Activated CD4-positive, alpha-beta T cell treated with anti-CD3 and anti-CD28 coated beads, Interleukin-2, Interleukin-6, amounts not matched to agents 100 ng/mL and 50 ng/mL, durations not matched to agents 16 hours and 8 hours (primary cell): ENCODE measurements at places on chromosomes 12 and 14.
A peak's percentile ranks its signal among the peaks of the same experiment; 100 is the strongest.

GRCh38 chr12:43108656-43109055 is 443.3 kb downstream of the ADAMTS20 start:
- no peak for DNase-seq

- no peak for DNase-seq
These were observed 20.4 kb upstream of the GPATCH2L start for GRCh38 chr14:76131071-76131965.

- peak; percentile 1 for DNase-seq
These were observed 90.1 kb upstream of the FOXG1 start for GRCh38 chr14:28676479-28676878.

GRCh38 chr12:120847392-120847791 is 56.8 kb downstream of the SPPL3 start:
- no peak for DNase-seq

DNA sequence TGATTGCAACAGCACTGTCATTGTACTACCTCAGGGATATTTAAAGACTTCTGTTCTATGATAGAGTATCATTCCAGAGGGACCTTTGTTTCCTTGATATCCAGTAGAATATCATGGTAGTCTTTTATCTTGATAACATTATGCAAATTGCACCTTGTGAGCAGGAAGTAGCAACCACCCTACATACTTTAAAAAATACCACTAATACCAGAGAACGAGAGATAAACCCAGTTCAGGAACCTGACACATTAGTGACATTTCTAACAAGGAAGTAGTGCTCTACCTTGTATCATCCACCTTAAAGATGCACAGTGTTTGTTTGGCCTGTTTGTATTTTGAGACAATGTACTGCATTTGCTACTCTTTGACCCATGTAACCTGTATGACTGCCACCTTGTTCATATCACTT is 8.8 kb upstream of the MAP4K5 start:
- no peak for DNase-seq

- peak; percentile 7 for DNase-seq
These were observed 41.0 kb downstream of the BDKRB1 start for GRCh38 chr14:96297000-96297399.

DNA sequence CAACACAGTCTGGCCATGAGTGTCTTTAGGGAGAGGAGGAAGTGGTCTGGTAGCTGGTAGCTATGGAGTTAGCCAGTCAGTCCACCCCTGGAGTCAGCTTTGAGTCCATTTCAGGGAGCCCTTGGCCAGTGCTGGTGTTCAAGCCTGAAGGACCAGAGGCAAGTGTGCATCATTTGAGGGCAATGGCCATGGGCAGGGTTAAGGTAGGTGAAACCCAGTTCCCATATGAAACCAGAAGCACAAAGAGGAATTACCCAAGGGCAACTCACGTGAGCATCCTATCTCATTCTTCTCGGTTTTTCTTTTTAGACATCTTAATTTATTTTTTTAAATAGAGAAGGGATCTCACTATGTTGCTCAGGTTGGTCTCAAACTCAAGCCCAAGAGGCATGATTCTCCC is 61.3 kb upstream of the ACTN1 start:
- no peak for DNase-seq

- DNase-seq, result no peak
These were observed 42.0 kb downstream of the KITLG start for GRCh38 chr12:88538250-88538649.

DNA sequence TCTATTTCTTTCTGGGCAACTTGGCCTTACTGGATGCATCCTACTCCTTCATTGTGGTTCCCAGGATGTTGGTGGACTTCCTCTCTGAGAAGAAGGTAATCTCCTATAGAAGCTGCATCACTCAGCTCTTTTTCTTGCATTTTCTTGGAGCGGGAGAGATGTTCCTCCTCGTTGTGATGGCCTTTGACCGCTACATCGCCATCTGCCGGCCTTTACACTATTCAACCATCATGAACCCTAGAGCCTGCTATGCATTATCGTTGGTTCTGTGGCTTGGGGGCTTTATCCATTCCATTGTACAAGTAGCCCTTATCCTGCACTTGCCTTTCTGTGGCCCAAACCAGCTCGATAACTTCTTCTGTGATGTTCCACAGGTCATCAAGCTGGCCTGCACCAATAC is 5.3 kb downstream of the OR4N5 start:
- DNase-seq, result no peak

GRCh38 chr14:51041108-51041531 is 53.8 kb downstream of the TRIM9 start:
- no peak for DNase-seq

DNA sequence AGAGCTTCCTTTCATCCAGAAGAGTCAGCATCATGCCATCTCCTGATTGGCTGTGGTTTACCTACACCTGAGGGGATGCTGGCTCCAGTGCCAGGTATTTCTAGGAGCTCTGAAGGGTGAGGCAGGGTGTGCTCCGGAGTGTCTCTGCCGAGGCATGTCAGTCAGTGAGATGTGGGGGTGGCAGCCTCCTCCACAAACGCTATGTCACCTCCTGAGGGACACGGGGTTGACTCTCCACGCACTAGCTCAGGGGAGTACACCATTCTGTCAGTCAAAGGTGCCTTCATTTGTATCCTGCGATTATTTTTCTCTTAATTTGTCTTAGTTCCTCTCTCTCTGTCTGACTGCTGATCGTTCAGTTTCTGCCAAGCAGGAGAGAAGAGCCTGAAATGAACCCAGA is 604.5 kb downstream of the VRK1 start:
- no peak for DNase-seq

DNA sequence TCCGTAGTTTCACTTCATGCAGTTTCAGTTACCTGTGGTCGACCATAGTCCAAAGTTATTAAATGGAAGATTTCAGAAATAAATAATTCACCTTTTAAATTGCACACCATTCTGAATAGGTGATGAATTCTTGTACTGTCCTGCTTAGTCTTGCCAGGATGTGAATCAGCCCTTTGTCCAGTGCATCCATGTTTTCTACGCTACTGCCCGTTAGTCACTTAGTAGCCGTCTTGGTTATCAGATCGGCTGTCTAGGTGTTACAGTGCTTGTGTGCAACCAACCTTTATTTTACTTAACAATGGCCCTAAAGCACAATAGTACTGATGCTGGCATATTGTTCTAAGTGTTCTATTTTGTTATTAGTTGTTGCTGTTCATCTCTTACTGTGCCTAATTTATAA is 146.7 kb downstream of the ACSS3 start:
- DNase-seq, result no peak

GRCh38 chr12:130179191-130179590 is 16.9 kb downstream of the FZD10 start:
- DNase-seq, result no peak

- DNase-seq, result no peak
These were observed 34.4 kb downstream of the PSEN1 start for GRCh38 chr14:73170686-73171085.

DNA sequence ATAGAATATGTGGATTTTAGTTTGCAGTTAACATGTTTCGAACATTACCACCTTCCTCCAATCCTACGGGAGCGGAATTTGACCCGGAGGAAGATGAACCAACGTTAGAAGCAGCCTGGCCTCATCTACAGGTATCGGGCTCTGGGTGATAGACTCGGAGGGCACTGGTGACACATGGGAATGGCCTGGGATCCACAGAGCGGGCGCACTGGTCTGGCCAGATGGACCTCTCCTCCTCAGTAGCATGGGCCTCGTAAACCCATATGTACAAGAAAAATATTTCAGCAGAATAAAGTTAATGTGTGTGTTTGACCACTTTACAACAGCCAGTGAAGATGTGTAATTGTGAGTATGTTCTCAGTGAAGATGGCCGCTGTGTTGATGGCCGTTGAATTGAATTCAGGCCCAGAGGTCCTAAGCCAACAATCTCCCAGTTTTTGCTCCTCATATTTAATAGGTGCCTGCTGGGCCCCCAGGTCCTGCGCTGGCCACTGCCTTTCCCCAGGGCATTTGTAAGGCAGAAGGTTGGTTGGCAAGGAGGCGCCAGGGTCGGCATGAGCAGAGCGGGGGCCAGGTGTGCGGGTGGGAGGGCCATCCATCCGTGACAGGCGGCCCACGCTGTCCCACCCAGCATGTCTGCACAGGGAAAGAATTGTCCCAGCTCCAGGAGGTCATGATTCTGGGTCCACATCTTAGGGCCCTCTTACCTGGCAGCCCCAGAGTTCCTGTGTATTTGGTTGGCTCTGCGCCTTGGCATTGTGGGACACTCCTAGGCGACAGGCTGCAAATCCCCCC is 82.0 kb upstream of the DYNC1H1 start:
- no peak for DNase-seq

DNA sequence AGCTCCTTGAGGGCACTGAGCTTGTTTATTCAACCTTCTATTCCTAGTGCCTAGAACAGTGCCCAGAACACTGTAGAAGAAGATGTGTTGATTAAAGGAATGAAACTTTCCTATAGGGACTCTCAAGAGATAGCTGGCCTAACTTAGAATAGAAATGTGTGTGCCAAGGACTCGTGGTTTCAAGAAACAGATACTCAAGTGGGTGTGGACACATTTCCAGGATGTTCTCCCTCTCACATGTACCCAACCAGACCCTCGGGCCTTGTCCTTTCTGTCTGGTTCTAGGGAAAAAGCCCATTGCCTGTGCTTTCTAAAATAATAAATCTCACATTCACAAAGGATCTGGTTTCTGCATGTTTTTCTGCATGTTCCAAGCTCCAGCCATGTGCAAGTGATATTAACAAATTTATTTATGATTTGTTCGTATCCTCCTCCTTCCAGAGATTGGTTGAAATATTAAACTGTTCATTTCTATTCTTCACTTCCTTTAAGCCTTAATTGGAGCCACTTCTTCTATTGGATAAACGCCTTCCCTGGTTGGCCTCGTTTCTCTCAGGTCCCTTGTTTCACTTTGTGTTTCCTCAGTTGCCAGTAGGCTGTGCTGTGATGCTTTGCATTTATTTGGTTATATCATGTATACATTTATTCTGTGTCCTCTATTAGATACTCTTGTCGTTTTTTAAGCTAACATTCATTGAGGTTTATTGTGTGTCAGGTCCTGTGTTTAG is 89.8 kb downstream of the CRADD start:
- peak; percentile 46 for DNase-seq

DNA sequence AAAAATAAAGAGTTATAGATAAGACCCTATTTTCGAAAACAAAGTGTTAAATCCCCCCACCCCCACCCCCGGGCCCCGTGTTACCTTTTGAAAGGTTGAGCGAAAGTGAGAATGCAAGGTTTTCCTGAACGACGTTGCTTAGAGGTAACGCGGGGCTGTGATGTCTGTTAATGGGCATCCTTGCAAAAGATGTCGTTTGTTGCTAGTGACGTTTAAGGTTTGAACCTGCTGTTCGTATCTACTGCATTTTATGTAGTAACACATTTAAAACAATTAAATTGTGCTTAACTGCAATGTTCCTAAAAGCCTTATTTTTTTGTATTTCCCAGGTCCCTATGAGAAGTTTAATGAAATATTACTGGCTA is 1.2 kb downstream of the CPSF6 start:
- DNase-seq, result peak; percentile 58

DNA sequence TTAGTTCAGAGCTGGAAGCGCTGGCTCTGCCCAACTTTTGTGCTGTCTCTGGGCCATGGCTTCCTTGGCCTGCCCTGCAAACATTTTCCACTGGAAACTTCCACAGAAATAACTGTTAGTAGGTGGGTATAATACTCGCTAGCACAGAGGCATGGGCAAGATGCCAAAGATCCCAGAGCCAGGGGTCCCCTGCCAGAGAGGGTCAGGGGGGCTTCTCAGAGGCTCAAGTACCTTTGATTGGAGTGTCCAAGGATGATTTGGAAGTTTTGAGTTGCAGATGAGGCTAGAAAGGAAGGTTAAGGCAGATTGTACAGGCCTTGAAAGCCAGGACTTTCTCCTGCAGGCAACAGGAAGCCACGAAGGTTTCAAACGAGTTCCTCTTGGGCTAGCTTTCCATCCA is 187.6 kb downstream of the DICER1 start:
- DNase-seq, result no peak

DNA sequence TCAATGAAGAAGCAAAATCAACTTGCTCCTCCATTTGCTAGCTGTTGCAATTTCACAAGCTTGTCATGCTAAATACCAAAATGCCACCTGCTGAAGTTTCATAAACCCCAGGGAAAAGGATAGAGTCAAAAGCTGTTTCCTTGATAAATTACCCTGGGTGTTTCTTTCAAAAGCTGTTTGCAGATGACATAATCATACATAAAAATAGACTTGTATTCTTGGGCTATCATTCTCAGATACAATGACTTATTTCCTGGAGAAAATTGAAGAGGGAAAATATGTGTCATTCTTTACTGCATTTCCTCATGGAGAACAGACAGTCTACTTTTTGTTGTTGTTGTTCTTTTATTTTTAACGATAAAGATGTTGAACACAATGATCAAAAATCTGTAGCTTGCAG is 119.2 kb downstream of the GALC start:
- DNase-seq, result no peak

GRCh38 chr12:114399664-114400211 is 6.2 kb downstream of the TBX5 start:
- no peak for DNase-seq

DNA sequence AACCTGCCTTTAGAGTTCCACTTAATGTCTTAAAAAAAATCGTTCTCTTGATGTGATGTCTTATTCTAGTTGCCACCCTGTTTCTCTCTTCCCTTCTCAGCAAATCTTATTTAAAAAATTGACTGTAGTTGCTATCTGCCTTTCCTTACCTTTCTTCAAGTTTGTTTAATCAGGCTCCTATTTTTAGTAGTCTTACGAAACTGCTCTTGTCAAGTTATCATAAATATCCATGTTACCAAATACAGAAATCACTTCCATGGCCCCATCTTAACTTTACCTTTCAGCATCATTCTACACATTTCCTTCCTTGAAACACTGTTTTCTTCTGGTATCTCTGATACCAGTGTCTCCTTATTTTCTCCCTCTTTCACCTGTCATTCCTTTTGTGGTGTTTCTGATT is 227.3 kb downstream of the ERC1 start:
- no peak for DNase-seq

DNA sequence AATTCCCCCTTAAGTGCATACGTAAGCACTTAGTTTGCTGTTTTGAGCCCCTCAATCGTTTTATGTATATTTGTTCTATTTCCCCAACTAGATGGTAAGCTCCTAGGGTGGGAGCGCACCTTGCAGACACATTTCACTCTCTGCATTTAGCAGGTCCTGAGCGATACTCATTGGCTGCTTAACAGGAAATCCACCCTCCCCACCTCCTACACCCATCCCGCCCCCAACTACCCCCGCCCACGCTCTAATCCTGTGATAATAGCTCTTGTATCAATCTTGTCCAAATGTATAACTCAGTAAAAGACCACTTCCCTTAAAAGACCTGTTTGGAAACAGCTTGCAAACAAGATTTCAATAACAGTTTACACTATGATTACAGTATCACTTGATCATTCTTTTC is 8.1 kb downstream of the LPAR5 start:
- peak; percentile 54 for DNase-seq
